ENCODE measurements at places on chromosomes 6 and 20.

DNA sequence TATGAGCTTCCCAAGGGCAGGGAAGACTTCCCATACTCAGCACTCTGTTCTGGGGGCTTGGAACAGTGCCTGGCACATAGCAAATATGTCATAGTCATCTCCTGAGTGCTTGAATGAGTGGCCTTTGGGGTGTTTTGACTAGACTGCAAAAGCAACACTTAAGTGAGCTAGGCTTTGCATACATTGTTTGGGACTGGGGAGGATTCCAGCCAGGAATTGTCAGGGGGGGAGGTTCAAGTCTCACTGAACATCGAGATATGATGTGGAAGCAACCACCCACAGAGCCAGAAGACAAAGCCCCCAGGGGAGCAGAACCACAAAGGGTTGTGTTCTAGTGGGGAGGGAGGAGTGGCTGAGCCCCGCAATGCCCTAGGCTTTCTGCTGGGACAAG, 98.4 kb downstream of the SYCP2 start:
- H3K27ac ChIP-seq: no peak overlapping the region
- no peak for DNase-seq

DNA sequence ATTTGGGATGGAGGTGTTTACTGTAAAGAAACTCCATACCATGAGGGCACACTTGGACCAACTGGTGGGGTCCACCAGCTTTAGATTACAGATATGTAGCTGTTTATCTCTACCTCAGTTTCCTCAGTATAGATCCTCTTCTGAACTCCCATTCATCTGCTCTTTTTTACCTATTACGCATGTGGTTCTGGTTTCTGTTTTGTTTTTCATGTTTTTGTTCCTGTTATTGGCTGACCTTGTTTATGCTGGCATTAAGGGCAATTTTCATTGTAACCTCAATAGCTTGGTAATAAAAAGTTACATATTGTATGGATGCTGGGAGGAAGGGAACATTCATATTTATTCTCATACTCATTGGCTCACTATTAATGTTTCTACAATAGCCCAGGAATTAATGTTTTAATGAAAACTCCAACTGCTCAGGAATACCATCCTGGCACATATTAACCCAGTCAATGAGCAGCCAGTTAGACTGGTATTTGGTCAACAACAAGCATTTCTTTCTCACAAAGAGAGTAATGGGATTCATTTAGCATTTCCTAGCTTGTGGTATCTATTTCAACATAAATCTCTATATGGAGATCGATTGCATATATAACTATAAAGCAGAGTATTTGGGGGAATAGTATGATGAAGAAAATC, 83.8 kb upstream of the FAM184A start:
- H3K27me3 ChIP-seq: no peaks in the 10 kb centered on the region
- DNase-seq: no peak
- H3K4me1 ChIP-seq: no peaks in the 10 kb centered on the region
- no peaks in the 10 kb centered on the region for H3K36me3 ChIP-seq
- no peak overlapping the region for H3K4me3 ChIP-seq

DNA sequence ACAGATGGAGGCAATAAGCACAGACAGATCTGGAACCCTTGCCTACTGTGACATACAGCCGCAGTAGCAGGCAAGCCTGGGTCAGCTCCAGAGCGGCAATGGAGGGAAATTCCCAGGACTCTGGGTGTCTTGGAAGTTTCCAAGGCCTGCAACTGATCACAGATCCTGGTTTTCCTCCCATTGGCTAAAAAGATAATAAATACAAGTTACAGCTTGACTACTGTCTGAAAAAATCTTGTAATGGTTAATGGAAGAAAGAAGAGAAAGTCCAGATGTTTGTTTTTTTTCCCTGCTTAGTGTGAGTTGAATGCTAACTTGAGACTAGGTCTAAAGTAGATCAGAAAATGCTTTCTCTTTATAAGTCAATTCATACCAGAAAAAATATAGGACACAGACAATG, 307.6 kb downstream of the ALDH8A1 start:
- DNase-seq: no peak
- H3K4me1 ChIP-seq: peaks cover 7% of the 10 kb centered on the region
- no peaks in the 10 kb centered on the region for H3K27me3 ChIP-seq

- no peaks in the 10 kb centered on the region for H3K27me3 ChIP-seq
- DNase-seq: peak; percentile 53
- H3K4me3 ChIP-seq: peak overlapping the region; percentile 70
- no peaks in the 10 kb centered on the region for H3K4me1 ChIP-seq
Measured at GRCh38 chr6:31970604-31971271, 1.2 kb downstream of the DXO start.

DNA sequence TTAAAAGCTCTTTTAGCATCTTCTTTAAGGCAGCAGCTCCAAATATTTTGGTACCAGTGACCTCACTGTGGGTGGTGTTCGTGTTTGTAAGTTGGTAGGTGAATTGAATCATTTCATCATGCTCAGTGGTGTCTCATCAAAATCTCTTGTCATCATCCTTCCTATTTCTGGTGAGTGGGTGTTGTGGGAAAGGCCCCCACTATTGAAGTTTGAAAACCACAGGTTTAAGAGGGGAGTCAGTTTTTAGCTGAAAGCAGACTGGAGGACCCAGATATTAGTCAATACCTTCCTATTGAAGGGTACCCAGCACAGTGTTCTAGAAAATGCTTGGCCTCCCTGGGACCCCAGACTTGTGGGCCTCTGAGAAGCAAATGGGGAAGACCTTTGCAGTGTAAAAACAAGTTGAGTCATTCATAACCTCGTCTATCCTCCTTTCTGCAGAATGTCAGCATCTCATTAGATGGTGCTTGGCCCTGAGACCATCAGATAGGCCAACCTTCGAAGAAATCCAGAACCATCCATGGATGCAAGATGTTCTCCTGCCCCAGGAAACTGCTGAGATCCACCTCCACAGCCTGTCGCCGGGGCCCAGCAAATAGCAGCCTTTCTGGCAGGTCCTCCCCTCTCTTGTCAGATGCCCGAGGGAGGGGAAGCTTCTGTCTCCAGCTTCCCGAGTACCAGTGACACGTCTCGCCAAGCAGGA, 3.7 kb downstream of the PIM1 start:
- no peaks in the 10 kb centered on the region for H3K27me3 ChIP-seq
- peak overlapping the region; percentile 91 for H3K4me3 ChIP-seq
- no peak for DNase-seq
- H3K36me3 ChIP-seq: no peaks in the 10 kb centered on the region

GRCh38 chr6:50362706-50363105, 313.0 kb upstream of the DEFB112 start:
- DNase-seq: no peak
- no peaks in the 10 kb centered on the region for H3K27me3 ChIP-seq
- no peaks in the 10 kb centered on the region for H3K36me3 ChIP-seq
- no peak overlapping the region for H3K27ac ChIP-seq
- no peaks in the 10 kb centered on the region for H3K4me1 ChIP-seq

DNA sequence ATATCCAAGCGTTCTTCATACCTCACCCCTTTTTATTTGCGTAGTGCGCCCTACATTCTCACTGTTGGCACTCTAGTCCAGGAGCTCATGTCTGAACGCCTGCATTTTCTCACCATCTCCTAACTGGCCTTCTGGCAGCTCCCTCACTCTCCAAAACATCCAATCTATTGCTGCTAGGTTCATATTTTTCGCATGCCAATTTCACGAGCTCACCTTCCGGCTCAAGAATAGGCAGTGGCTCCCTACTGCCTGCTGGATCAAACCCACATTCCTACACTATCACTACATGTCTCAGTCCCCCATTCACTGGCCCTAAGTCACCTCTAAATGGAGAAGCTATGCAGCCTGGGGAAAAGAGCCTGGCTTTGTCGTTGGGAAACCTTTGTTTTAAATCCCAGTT, 115.0 kb downstream of the IPCEF1 start:
- no peaks in the 10 kb centered on the region for H3K27me3 ChIP-seq
- no peaks in the 10 kb centered on the region for H3K4me1 ChIP-seq
- H3K27ac ChIP-seq: no peak overlapping the region
- DNase-seq: no peak
- no peak overlapping the region for H3K4me3 ChIP-seq

DNA sequence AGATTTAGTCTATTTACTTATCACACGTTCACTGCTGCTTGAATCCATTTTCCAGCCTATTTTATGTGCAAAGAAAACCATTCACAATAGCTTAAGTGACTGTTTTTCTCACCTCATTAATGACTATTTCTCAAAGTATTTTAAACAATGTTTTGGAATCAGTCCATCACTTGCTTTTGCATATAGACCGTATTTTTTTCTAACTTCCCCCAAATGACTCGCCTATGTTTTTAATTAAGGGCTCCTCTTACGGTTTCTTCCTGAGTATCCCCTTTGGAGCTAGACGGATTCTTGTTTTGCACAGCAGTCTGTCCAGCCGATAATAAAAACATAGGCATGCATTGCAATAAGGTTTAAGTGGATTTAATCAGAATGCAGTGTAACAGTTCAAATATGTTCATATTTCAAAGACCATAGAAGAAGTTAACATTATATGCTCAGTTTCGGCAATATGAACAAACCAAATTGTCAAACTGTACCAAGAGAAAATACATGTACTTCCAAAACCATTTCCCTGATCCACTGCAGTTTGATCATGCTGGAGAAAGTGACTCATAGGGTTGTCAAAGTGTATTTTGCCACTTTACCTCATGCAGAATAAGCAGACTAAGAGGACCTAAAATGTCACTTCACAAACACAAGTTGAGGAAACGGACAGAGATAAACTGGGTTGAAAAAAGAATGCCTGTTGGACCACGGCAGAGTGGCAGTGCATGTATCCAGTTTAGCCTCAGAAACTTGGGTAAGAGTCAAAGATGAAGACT, 66.4 kb downstream of the HMGN3 start:
- no peak overlapping the region for H3K4me3 ChIP-seq
- H3K4me1 ChIP-seq: no peaks in the 10 kb centered on the region
- H3K36me3 ChIP-seq: no peaks in the 10 kb centered on the region
- no peaks in the 10 kb centered on the region for H3K27me3 ChIP-seq

DNA sequence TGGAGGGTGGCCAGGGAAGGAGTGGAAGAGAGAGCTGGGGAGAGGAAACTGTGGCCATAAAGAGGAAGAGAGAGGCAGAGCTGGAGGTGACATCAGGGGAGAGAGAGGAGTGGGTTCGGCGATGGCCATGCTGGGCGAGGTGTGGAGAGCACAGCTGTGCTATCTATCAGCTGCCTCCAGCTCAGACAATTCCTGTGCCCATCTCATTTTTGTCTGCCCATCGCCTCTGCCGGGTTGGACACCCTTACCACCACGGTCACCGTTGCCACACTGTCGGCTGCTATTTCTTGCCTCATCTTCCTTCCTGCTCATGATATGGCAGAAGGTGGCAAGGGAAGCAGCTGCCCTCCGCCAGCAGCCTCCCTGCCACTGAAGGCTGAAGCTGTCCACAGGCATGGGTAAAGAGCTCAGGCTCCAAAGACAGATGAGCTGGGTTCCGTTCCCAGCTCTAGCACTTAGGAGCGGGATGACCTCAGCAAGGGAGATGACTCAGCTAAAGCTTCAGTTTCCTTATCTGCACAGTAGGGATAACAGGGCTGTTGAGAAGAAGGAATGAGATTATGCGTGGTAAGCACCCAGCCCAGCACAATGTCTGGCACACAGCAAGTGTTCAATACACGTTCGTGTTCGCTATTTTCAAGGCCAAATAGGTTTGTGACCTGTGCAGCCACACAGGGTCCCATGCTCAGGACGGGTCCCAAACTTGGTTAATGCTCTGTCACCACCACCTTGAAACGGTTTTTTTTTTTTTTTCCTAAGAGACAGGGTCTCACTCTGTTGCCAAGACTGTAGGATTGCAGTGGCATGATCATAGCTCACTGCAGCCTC, 21.9 kb upstream of the TAF8 start:
- H3K4me1 ChIP-seq: peaks cover 16% of the 10 kb centered on the region
- H3K36me3 ChIP-seq: no peaks in the 10 kb centered on the region
- no peak for DNase-seq
- H3K27me3 ChIP-seq: no peaks in the 10 kb centered on the region
- H3K27ac ChIP-seq: peak overlapping the region; percentile 38

DNA sequence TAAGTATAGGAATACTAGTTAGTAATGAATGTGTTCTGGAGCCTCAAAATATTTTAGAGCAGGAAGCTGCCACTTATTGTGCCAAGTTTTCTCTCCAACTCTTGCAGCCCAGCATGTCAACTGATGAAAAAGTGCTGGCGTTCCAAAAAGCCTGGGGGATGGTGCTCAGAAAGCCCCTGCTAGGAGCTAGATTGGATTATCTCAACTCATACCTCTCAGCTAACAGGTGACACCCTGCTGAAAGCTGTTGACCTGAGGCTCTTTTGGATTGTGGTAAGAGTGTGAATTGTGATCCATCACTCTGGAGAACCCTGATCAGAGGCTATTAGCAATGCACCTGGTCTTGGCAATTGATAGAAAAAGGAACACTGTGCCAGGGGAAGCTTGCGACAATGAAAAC, 580.4 kb downstream of the EYS start:
- H3K27me3 ChIP-seq: no peaks in the 10 kb centered on the region
- H3K36me3 ChIP-seq: no peaks in the 10 kb centered on the region
- no peak overlapping the region for H3K4me3 ChIP-seq
- no peak for DNase-seq
- H3K4me1 ChIP-seq: no peaks in the 10 kb centered on the region

DNA sequence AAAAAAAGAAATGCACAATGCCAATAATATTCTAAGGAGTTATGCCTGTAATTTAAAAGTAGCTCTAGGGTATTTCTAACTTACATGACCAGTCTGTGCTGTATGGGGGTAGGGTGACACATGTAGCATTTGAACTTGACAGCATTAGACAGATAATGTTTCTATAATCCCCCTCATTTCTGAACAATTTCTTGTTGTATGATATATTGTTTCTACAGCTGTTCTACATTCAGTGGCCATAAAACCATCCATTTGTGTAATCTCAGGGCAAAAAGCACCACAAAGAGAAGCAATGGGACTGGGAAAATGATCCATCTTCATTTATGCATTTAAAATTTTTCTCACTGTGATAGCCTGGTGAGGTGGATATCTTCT, 767.8 kb downstream of the TFAP2A start:
- no peaks in the 10 kb centered on the region for H3K4me1 ChIP-seq
- H3K4me3 ChIP-seq: no peak overlapping the region
- no peak for DNase-seq
- no peak overlapping the region for H3K27ac ChIP-seq

DNA sequence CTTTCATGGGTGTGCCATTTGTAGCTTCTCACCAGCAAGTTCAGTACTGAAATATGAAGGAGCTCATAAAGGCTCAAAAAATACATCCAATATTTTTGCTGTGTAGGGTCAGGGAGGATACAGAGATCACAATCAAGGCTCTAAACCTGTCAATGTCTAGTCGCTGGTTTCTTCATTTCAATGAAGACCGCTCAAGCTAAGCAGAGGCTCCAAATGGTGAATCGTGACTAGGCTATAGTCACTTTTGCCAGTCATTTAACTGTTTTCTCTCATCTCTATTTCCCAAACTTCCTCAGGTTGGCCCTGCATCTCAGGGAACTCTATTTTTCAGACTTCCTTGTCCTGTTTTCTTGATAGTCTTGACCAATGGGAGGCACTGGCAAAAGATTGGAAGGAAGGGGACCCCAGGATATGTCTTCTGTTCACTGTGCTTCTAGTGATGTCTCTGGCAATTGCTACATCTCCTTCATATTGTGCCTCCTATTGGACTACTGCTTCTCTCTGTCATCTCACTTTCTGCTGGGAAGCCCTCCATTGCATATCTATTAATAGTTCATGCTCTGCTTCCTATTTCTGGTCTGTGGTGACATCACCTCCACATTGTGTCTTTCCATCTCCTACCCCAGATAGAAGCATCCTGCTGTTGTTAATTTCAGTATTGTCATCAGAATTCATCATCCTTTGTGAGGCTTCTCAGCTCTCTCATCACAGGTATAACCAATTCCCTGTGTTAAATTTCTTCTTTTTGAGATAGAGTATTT, 87.7 kb upstream of the FAM184A start:
- no peak overlapping the region for H3K27ac ChIP-seq
- H3K4me1 ChIP-seq: peaks cover 4% of the 10 kb centered on the region
- no peaks in the 10 kb centered on the region for H3K27me3 ChIP-seq
- DNase-seq: no peak
- H3K4me3 ChIP-seq: no peak overlapping the region

Measured in Peyer's patch (tissue), 4 donors.